ENCODE measurements at places on chromosomes 4 and X. TPM values are rescaled to one million over a fixed set of nuclear protein-coding genes. Genes with fewer than 3 reads are reported as not detected.

DNA sequence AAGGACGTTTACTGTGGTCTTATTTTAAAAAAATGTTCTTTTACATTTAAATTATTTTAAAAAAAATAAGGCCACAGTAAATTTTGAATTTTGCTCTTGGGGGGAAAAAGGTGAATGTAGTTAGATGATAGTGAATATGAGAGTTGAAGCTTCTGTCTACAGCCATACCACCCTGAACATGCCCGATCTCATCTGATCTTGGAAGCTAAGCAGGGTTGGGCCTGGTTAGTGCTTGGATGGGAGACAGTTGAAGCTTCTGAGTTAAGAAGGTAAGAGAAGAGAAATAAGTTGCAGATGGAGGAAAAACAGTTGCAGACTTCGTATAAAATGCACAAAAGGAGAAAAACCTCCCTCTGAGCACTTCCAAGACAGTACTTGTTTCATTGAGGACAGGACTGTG, 115.6 kb upstream of the NR3C2 start:
- no peak overlapping the region for H3K4me3 ChIP-seq
- no peaks in the 10 kb centered on the region for H3K36me3 ChIP-seq
- no peak overlapping the region for H3K27ac ChIP-seq
- DNase-seq, result no peak
- no peaks in the 10 kb centered on the region for H3K4me1 ChIP-seq

- no peak for DNase-seq
- no peak overlapping the region for H3K27ac ChIP-seq
- peaks cover 47% of the 10 kb centered on the region for H3K4me1 ChIP-seq
- H3K4me3 ChIP-seq, result no peak overlapping the region
Observed at GRCh38 chr4:89277412-89277811, 30.2 kb downstream of the GPRIN3 start.

- no peaks in the 10 kb centered on the region for H3K27me3 ChIP-seq
- H3K4me3 ChIP-seq, result no peak overlapping the region
- no peaks in the 10 kb centered on the region for H3K4me1 ChIP-seq
- DNase-seq, result no peak
- no peak overlapping the region for H3K27ac ChIP-seq
Observed at GRCh38 chr4:76296286-76296820, 10.2 kb upstream of the STBD1 start.

DNA sequence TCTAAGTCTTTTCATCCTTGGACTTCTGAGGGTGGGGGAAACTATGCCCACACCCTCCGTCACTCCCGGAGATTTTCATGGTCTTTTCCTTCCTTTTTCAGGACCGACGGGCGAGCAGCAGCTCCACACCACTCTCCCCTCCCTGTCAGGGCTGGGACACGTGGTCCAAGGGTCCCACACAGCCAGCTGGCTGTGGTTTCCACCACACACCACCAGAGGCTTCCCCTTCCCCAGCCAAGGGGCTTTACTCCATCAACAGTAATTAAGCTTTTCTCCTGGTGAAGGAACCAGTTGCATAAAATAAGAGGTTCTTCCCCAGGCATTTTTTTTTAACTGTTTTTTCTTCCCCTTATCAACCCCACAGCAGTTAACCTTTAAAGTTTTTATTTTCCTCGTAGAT, 453.9 kb downstream of the GPAT3 start:
- no peak overlapping the region for H3K4me3 ChIP-seq
- no peaks in the 10 kb centered on the region for H3K36me3 ChIP-seq
- DNase-seq, result no peak
- no peak overlapping the region for H3K27ac ChIP-seq

DNA sequence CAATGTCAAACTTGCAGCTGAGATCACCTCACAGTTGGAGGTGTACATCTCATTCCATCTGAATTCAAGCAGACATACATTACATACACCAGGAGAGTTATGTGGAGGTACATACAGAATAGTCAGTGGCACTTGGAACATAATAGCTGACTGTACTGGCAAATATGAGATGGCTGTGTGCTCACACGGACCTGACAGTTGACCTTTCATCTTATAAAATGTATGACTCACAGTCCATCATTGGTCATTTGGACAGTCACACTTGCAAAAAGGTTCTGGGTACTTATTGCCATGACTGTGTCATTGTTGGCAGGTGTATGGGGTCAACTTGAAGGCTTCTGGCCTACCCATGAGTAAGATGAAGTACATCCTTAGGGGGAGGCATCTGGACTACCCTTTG, 88.6 kb upstream of the WDR1 start:
- H3K27ac ChIP-seq, result no peak overlapping the region
- H3K4me1 ChIP-seq, result no peaks in the 10 kb centered on the region
- H3K4me3 ChIP-seq, result no peak overlapping the region
- no peak for DNase-seq
- no peaks in the 10 kb centered on the region for H3K27me3 ChIP-seq
- H3K36me3 ChIP-seq, result no peaks in the 10 kb centered on the region

The TLR2 gene
- total RNA-seq, result 0.53 TPM

The MAGED4 gene
- 0.24 TPM for total RNA-seq

All from CD8-positive, alpha-beta memory T cell (primary cell).